ENCODE measurements at places on chromosomes 6 and 20. TPM values are rescaled to one million over a fixed set of nuclear protein-coding genes. Genes with fewer than 3 reads are reported as not detected.

DNA sequence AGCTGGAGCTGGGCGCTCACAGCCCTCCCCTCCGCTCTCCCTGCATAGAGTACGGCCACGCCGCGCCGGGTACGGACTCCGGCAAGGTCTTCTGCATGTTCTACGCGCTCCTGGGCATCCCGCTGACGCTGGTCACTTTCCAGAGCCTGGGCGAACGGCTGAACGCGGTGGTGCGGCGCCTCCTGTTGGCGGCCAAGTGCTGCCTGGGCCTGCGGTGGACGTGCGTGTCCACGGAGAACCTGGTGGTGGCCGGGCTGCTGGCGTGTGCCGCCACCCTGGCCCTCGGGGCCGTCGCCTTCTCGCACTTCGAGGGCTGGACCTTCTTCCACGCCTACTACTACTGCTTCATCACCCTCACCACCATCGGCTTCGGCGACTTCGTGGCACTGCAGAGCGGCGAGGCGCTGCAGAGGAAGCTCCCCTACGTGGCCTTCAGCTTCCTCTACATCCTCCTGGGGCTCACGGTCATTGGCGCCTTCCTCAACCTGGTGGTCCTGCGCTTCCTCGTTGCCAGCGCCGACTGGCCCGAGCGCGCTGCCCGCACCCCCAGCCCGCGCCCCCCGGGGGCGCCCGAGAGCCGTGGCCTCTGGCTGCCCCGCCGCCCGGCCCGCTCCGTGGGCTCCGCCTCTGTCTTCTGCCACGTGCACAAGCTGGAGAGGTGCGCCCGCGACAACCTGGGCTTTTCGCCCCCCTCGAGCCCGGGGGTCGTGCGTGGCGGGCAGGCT, 4.6 kb downstream of the KCNK15 start:
- DNase-seq: no peak

GRCh38 chr20:56391596-56392131, 351 bp downstream of the AURKA start:
- DNase-seq: no peak

DNA sequence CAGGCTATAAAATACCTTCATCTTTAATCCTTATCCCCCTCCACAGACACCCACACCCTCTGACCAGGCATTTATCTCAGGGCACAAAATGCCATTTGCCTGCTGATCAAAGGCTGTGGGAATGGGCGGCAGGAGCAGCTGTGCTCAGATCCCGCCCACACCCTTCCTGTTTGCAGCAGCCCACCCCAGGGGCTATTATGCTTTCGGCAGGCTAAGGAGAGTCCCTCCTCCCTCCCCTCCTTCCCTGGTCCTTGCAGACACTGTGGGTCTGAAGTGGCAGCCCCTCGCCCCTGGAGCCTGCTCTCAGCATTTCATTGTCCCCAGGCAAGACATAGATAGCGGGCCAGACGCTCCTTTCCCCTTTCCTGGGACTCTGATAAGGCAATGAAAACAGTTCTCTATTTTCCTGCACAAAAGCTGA, 220.8 kb upstream of the HEY2 start:
- DNase-seq: no peak

DNA sequence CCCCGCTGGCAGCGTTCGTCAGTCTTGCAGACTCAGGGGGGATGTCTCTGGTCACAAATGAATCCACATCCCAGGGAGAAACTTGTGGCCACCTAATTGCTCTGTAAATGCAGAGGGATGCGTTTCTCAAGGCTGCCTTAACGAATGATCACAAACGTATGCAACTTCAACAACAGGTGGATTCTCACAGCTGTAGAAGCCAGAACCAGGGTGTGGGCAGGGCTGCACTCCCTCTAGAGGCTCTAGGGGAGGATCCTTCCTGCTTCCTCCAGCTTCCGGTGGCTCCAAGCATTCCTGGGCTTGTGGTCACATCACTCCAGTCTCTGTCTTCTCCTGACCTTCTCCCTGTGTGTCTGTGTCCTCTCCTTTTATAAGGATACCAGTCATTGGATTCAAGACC, 3.3 kb upstream of the TAF4 start:
- no peak for DNase-seq

EYA2 gene
- total RNA-seq: 19.5 TPM
